T-helper 22 cell (primary cell): ENCODE measurements at places on chromosomes 11 and 22.

- no peak for DNase-seq
These were observed 895 bp downstream of the TEAD1 start for GRCh38 chr11:12674936-12675696.

GRCh38 chr11:17816232-17816931 is 81.8 kb downstream of the KCNC1 start:
- no peak for DNase-seq

GRCh38 chr11:35750981-35751663 is 88.5 kb downstream of the TRIM44 start:
- DNase-seq: no peak

GRCh38 chr11:128524172-128524571 is 63.2 kb downstream of the ETS1 start:
- no peak for DNase-seq

- no peak for DNase-seq
These were observed 17.3 kb downstream of the TRMU start for GRCh38 chr22:46352691-46353386.

GRCh38 chr11:20367313-20367948 is 3.9 kb downstream of the HTATIP2 start:
- DNase-seq: peak; percentile 23

DNA sequence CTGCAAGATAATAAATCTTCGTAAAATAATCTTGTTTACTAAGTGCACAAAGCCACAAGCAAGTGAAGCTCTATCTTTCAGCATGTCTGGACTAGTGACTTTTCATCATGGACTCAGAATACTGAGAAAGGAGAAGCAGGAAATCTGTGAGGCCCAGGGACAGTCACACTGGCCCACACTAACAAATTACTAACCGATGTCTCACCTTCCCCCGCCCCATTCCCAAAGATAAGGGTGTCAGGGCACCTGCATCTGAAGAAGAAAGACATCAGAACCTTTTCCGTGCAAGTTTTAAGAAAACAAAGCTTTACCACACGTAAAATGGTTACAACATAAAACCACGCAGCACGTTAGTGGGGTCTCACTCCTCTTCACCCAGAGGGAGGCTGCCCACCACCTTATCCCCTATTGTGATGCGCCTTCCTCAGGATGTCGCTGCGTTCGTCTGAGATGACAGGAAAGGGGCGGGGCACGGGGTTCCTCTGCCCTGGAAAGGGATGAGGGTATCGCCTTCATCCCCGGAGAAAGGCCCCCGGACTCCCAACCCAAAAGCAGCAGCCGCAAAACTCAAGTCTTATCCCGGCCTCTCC is 616 bp downstream of the BTBD10 start:
- DNase-seq: peak; percentile 51

GRCh38 chr22:43506487-43506886 is 94.7 kb downstream of the MPPED1 start:
- no peak for DNase-seq

- no peak for DNase-seq
These were observed at the start of gene P4HA3 for GRCh38 chr11:74311352-74311926. Gene P4HA3 (minus strand): TSS chr11:74311640. CDS start chr11:74311611, 29 bp downstream.

- DNase-seq: no peak
These were observed 16.4 kb downstream of the LMO1 start for GRCh38 chr11:8247312-8247711.

- DNase-seq: no peak
These were observed 764.8 kb upstream of the LUZP2 start for GRCh38 chr11:23732026-23732425.

GRCh38 chr11:114263513-114264170 is 32.6 kb upstream of the NNMT start:
- DNase-seq: no peak

DNA sequence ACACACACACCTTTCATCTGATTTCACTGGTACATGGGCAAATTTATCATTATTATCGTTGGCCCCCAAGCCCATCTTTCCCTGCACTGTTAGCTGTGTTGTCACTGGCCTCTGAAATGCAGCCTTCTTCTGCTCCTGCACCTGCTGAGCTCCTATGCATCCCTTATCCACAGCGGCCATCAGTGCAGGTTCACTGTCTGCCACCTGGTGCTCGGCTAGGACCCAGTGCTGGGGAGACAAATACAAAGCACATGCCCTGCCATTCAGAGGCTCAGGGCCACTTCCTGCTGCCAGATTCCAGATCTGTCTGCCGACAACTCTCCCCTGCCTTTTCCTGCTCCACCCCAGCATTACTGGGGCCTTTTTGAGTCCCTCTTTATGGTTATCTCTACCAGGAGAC is 1205.4 kb downstream of the TBC1D22A start:
- DNase-seq: no peak

DNA sequence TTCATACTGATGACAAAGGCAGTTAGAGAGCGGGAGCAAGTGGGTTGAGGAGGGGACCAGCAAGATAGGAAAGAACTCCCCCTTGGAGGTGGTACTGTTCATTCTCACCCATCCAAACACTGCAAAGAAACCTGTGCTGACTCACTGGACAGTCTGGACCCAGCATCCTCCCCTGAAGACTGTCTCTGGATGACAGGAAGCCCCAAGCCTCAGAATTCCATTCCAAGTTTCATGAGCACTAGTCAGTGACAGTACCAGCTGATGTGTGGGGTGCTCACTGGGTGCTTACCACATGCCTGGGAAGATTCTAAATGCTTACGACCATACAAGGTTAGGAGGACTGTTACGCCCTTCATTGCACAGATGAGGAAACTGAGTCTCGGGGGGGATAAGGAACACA is 160.9 kb downstream of the IGLL1 start:
- no peak for DNase-seq

GRCh38 chr11:120527111-120527761 is 15.7 kb downstream of the GRIK4 start:
- no peak for DNase-seq

- DNase-seq: no peak
These were observed 39.7 kb downstream of the MRGPRX2 start for GRCh38 chr11:19020831-19021230.

DNA sequence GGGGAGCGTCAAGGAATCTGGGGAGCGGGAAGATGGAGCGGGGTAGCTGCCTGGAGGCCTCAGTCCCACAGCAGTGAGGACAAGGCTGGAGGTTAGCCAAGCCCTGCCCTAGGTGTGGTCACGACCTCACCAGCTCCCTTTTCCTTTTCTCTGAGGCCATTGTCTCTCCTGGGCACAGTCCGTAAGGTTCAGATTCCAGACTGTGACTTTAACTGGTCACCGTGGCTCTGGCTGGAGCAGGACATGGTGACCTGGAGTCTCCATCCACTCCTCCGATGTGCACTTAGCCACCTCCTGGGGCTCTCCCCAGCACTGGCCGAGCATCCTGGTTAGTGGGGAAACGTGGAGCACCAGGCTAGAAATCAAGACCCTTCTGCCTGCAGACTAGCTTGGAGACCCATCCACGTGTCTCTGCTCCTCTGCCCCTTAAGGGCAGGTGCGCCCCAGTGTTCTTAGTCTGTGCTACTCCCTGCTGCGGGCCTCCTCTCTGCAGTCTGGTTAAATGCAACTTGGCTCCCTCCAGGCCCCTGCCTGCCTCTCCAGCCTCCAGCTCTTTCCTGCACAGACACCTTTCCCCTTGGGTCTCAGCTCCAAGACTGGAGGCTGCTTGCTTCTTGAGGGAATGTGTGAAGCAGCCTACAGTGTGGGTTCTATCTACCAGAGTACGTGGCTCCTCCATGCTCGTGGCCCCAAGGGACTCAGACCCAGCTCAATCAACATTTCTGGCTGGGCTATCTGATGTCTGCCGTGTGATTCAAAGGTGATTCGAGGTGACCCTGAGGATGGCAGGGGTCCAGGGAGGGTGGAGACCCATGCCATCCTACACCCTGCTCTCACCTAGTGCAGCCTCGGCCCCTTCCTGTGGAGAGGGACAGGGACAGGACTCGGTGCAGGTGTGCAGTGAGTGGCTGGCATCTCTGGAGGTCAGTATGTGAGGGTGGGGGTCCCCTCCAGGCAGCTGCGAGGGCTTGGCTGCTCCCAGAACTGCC is 5.2 kb downstream of the SLC25A1 start:
- no peak for DNase-seq

GRCh38 chr22:47125603-47126002 is 363.2 kb downstream of the TBC1D22A start:
- DNase-seq: no peak

GRCh38 chr11:61488651-61489291 is 19.8 kb upstream of the LRRC10B start:
- DNase-seq: no peak

DNA sequence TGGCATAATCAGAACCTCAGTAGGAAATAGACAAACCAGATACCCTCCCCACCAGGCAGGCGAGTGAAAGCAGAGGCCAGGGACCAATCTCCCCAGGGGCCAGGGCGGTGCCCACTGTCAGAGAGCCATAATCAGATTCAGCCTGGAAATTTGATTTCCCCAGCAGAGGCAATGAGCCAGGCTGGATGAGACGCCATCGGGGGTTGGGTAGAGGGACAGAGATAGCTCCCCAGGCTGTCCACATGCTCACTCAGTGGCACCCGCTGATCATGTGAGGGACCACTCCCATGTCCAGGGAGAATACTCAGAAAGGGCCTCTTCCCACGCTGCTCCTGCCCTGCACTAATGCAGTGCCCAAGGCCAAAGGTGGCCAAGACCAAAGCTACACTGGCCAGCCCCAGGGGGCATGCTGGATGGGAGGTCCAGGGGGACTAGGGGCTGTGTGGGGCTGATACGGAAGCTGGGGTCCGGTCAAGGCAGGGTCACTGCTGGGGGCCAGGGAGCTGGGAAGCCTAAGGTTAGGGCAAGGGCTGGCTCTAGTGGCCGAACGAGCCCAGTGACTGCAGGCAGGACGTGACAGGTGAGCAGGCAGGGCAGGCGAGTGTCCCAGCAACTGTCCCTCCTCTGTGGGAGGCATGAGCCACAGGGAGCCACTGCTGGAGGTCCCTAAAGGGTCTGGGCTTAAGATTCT is 19.8 kb downstream of the ARVCF start:
- no peak for DNase-seq

- no peak for DNase-seq
These were observed 150.7 kb downstream of the DCDC1 start for GRCh38 chr11:31218847-31219246.

DNA sequence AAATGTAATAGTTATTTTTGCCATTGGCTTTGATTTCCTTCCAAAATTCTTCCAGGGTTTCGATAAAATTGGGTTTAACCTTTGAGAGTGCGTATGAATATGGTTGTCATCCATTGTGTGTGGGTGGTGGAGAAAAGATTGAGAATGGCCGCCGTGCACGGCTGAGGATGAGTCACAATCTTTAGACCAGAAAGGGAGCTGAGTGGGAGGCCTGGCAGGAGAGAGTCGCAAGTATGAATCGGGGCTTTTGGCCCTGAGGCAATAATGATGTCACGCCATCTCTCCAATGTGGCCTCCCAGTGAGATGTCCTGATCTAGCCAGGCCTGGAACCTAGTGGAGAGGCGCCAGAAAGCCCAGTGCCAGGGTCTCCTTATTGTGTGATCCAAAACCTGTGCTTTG is 33.1 kb upstream of the SMPD1 start:
- DNase-seq: no peak
